ENCODE measurements at places on chromosomes 5 and 9.

DNA sequence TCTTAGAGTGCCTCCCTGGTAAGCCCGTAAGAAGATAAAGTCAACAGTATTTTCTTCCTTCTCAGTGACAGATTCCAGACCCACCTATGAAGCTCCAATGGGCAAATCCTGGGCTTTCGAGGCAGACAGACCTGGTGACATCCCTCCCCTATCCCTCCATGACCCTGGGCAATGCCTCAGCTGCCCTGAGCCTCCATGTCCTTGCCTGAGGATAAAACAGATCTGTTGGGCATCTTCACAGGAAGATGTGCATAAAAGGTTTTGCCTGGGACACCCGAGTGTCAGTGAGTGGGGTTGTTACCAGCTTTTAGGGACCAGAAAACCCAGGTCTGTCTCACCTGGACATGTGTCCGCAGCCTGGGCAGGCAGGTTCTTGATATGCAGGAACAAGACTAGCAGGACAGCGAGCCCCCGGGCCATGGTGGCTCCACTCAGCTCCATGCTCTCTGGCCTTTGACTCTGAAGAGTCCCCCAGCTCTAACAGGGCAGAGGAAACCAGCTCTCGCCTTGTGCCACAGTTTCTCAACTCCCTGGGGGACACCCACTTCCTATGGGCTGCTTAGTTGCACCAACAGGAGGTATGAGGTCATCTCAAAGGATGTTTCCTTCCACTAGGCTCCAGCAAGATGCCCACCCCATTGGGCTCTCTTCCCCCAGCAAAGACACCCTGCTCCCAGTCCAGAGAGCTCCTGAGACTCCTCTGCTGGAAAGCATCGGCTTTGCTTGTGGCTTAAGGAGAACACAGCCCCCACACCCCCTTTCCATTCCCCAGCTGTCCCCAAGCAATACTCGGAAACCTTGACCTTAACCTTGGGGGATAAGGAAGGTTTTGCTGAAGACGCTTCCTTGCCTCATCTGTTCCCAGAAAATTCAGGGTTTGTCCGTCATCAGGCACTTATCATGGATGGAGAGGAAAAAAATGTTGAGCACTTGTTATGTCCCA is at the start of gene FCN1:
Gene FCN1, minus strand, starts transcription at position 482 of the 943 bp plus-strand sequence. Its CDS starts 41 bp downstream, at position 441.
- no peak for DNase-seq

DNA sequence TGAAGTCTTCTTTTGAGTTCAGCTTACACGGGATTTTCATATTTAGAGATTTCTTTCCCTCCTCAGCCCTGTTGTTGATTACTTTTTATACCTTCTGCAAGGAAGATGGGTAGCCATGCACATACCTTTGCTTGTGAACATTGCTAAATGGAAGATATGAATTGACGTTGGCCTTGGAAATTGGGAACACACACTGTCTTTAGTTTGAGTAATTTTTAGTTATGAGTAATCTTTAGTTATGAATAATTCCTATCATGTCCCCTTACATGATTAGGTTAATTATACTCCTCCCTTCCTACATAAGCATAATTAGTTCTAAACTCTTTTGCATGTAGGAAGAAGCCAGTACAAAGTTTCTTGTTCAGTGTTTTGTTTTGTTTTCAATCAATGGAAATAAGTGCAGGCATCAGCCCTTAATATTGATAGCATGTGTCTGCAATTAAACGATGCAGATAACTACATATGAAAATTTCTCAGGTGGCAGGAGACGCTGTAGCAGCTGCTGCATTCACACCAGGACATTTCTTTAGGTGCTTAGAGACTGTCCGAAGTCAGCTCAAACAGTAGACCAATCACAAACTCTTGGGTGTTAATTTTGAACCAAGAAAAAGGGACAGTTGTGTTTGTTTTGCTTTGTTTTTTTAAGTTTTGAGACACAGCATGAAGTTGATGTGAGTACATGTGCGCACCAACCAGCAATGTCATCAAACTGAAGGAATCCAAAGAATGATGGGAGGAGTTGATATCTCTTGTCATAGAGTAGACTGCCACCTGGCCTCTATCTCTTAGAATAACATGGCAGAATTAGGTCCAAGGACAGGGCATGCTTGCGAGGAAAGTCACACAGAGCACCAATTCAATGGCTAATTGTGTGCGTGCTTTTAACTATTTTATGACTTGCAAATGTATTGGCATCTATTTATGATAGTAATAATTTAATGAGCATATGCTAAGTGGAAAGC is 51.4 kb downstream of the SMARCA2 start:
- no peak for DNase-seq

GRCh38 chr9:89659891-89660685 is 55.3 kb downstream of the GADD45G start:
- DNase-seq = no peak

GRCh38 chr5:179261301-179262125 is 83.7 kb downstream of the ADAMTS2 start:
- no peak for DNase-seq

- peak; percentile 8 for DNase-seq
Measured at GRCh38 chr5:73031839-73032238, 76.0 kb downstream of the FCHO2 start.

DNA sequence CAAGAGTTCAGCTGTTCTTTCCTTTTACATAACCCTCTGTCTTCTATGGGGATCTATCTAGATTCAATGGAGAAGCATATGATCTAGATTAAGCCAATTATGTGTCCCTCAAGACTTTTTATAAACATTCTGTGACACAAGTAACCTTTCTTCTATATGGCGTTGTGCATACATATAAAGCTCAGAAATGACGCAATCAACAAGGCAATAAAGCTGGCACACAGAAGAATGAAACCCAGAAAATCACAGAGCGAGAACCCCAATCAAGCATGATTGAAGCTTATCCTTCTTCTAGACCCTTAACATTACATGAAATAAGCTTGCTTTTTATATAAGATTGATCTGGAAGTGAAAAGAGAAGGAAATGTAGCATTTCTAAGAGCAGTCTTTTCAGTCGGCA is 178.9 kb downstream of the DMRTA1 start:
- DNase-seq = no peak

GRCh38 chr5:39157701-39158100 is 61.7 kb downstream of the FYB1 start:
- DNase-seq = no peak

- no peak for DNase-seq
Measured at GRCh38 chr9:124135813-124136365, 121.9 kb upstream of the NEK6 start.

- DNase-seq = peak; percentile 4
Measured at GRCh38 chr5:88551724-88552345, 283.2 kb upstream of the TMEM161B start.

- DNase-seq = no peak
Measured at GRCh38 chr9:128923493-128923883, 2.7 kb downstream of the PHYHD1 start.

DNA sequence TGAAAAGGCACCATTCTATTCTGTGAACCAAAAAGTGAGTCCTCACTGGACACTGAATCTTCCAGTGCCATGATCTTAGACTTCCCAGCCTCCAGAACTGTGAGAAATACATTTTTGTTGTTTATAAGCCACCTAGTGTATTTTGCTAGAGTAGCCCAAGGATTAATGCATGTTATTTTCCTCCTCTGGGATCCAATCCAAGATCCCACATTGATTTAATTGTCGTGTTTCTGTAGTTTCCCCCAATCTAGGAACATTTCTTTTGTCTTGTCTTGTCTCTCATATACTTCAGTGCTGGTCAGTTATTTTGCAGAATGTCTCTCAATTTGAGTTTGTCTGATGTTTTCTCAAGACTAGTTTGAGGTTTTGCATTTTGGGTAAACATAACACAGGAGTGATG is 36.4 kb downstream of the GDNF start:
- DNase-seq = no peak

DNA sequence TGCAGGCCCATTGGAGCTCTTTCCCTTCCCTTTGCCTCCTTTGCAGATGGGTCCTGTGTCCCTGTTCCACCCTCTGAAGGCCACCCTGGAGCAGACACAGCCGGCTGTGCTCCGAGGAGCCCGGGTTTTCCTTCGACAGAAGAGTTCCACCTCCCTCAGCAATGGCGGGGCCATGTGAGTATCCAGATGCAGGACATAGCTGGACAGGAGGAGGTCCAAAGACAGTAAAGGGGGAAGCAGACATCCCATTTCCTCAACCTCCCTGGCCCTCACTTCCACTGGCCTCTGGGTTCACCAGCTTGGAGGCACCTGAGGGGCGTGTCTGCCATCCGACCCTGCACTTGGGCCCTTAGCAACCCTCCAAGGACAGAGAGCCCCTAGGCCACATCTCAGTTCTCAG is 237.9 kb downstream of the CACNA1B start:
- DNase-seq = no peak

GRCh38 chr5:43889233-43889632 is 286.3 kb downstream of the NNT start:
- DNase-seq = no peak

GRCh38 chr5:42992088-42992879 is 47.8 kb downstream of the ANXA2R start:
- DNase-seq = no peak

- no peak for DNase-seq
Measured at GRCh38 chr5:94243612-94244011, 374.8 kb downstream of the KIAA0825 start.

- DNase-seq = no peak
Measured at GRCh38 chr5:138843316-138844124, 31.6 kb downstream of the LRRTM2 start.

- DNase-seq = no peak
Measured at GRCh38 chr5:162391833-162392232, 324.3 kb downstream of the GABRG2 start.

GRCh38 chr9:97904725-97905124 is 17.6 kb downstream of the TRMO start:
- DNase-seq = no peak

DNA sequence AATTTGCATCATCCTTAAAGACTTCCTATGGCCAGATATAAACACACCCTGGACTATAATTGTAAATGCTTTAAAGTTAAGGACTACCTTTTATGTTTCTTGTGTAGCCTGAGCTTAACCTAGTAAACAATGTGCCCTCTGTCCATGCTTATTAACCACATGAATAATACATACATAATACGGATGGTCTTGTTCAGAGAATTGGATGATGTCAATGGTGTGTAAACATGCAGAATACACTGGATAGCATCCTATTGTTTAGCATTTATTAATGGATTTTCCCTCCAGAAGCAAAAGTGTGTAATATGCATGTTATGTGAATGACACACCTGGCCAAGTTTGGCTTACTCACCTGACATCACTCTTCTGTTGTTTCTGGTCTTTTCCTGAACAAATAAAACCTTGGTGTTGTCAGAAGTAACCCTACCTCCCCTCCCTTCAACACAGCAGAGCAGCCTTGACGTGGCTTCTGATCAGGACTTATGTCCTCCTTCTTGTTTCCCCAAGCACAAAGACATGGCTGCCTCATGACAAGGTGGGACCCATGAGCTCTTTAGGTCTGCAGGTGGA is 517.9 kb downstream of the MTRR start:
- no peak for DNase-seq

- DNase-seq = no peak
Measured at GRCh38 chr9:129584136-129584535, 36.8 kb downstream of the C9orf50 start.

- DNase-seq = no peak
Measured at GRCh38 chr5:141100243-141100805, at the start of gene PCDHB3. TSS of gene PCDHB3 (plus strand) at chr5:141100473. CDS start at chr5:141100650, 177 bp downstream.

- no peak for DNase-seq
Measured at GRCh38 chr5:112138526-112138925, 280.6 kb downstream of the EPB41L4A start.

DNA sequence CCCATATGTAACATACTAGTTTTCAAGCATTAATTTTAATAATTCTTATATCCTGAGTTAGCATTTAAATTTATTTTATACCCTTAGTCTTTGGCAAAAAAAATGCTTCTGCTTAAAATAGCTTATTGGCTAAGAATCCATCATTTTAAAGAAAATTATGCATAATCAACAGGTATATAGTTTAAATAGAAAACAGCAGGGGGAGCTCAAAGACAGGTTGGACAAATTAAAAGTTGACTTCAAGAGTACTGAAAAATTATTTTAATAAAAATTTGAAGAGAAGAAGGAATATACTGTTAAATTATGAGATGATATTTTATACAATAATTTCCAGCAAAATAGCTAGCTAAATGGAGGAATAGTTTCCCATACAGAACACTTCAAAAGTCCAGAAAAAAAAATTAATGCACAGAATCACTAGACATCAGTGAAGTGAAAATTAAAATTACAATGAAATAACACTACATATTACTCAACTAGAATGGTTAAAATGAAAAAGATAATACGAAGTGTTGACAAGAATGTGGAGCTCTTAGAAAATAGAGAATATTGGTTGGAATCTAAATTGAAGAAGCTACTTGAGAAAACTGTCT is 387.1 kb downstream of the PDE4D start:
- no peak for DNase-seq

DNA sequence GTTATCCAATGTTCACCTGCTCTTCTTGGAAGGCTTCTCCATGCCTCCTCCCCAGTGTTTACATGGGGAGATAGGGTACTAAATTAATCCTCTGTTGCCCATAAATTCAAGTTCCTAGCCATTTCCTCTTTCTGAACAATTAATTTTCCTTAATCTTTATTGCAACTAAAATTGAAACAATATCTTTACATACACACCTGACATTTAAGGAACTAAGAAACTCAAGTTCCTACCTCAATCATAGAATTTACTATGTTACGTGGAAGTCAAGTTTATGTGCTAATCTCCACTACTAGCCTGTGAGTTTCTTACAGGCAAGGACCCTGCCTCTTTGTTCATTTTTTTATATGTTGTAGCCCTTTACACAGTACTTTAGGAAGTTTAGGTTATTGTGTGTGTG is 10.1 kb upstream of the ADRB2 start:
- DNase-seq = no peak

DNA sequence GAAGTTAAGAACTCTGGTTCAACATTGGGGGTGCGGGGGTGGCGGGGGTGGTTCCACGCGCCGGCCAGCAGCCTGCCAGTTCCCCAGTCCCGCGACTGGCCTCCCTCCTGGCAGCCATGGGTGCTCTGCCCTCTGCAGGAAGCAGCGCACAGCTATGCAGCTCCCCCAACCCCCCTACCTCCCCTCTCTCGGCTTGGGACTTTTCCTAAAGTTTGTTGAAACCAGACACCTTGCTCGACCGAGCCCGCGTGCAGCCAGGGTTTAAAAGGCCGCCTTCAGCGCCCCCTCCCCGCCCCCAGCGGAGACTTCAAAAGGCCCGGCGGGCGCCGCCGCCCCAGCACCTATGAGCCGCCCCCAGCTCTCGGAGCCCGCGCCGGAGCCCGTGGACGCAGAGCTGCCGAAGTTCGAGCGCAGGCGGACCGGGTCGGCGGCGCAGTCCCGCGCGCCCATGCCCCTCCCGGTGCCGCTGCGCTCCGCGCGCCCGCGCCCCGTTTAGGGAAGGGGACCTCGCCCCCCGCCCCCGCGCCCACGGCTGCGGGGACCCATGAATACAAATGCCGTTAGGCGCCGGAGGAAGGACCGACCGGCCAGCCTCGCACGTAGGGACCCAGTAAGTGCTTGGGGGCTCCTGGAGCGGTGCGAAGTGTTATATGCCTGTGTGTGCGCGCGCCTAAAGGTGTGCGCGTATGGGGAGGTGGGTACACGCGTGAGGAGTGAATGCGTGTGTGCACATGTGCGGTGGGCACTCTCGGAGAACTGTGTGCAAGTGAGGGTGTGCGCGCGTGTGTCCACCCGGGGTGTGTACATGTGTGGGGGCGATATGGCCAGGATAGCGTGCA is 1.4 kb upstream of the COL27A1 start:
- DNase-seq = no peak

All from substantia nigra (tissue), 51 donors.